ENCODE measurements at places on chromosomes 1 and 21. TPM values are rescaled to one million over a fixed set of nuclear protein-coding genes. Genes with fewer than 3 reads are reported as not detected.

GRCh38 chr21:14842601-14843000, 222.2 kb downstream of the NRIP1 start:
- H3K36me3 ChIP-seq: no peaks in the 10 kb centered on the region
- no peak overlapping the region for H3K4me3 ChIP-seq
- no peak overlapping the region for H3K27ac ChIP-seq
- DNase-seq: no peak
- H3K4me1 ChIP-seq: no peaks in the 10 kb centered on the region

DNA sequence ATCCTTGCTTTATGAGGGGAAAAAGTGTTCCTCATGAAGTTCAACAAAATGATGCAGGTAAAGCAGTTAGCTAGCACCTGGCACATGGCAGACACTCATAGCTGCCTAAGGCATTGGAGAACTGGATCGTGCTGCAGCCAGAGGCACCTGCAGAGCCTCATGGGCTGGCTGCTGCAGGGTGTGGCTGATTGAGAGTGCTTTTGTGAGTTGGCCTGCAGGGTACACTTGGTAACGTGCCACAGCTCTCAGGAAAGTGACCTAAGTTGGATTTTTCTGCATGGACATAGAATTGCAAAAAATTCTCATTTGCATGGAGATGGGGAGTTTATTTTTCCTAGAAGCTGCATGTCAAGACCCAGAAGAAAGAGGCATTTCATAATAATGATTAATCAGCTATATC, 31.6 kb upstream of the IL20 start:
- peaks cover 12% of the 10 kb centered on the region for H3K4me1 ChIP-seq
- no peaks in the 10 kb centered on the region for H3K36me3 ChIP-seq
- H3K27ac ChIP-seq: no peak overlapping the region

- H3K4me1 ChIP-seq: no peaks in the 10 kb centered on the region
- H3K36me3 ChIP-seq: no peaks in the 10 kb centered on the region
- H3K27me3 ChIP-seq: peaks cover 11% of the 10 kb centered on the region
- H3K4me3 ChIP-seq: no peak overlapping the region
These were observed 49.2 kb upstream of the POFUT2 start for GRCh38 chr21:45336870-45337269.

- peak overlapping the region; percentile 73 for H3K4me3 ChIP-seq
- H3K36me3 ChIP-seq: no peaks in the 10 kb centered on the region
- peak overlapping the region; percentile 86 for H3K27ac ChIP-seq
- no peaks in the 10 kb centered on the region for H3K27me3 ChIP-seq
- peak; percentile 81 for DNase-seq
These were observed 9.3 kb upstream of the SLX9 start for GRCh38 chr21:44930543-44930981.

- DNase-seq: no peak
- no peak overlapping the region for H3K27ac ChIP-seq
- no peaks in the 10 kb centered on the region for H3K4me1 ChIP-seq
These were observed 52.7 kb upstream of the CXADR start for GRCh38 chr21:17460094-17460493.

GRCh38 chr1:22281521-22282363, 138.8 kb upstream of the WNT4 start:
- DNase-seq: no peak
- H3K4me3 ChIP-seq: no peak overlapping the region
- H3K4me1 ChIP-seq: no peaks in the 10 kb centered on the region
- no peak overlapping the region for H3K27ac ChIP-seq
- peaks cover 9% of the 10 kb centered on the region for H3K27me3 ChIP-seq

DNA sequence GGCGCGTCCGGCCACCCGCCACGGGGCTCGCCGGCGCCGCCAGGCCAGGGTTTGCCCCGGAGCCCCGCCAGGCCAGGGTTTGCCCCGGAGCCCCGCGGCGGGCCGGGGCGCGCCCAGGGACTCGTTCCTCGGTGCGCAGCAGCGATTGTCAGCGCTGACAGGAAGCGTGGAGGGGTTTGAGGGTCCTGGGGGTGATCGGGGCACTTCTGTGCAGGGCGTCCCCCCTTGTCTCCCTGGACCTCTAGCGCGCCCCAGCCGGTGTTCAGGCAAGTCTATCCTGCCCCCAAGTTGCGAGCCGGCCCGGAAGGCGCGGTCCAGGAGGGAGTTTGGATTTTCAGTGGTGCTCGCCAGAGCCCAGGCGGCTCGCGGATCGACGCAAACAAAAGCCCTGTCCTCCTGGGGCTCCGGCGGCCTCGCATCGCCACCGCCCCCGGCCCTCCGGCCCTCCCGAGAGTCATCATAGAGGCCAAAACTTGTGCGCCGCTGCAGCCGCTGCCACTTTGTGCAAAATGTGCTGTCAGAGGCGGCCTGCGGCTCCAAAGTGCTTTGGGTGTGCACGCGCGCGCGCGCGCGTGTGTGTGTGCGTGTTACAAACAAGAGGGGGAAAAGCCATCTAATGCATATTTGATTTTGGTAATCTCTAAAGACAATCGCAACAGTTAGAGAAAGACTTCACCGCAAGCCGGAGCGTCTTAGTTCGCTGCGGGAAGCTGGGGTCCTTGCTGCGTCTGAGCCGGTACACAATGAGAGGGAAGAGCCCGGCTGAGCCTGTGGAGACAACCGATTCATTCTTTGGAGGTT, 1.0 kb downstream of the ROR1 start:
- H3K4me3 ChIP-seq: peak overlapping the region; percentile 20
- H3K27ac ChIP-seq: no peak overlapping the region
- no peaks in the 10 kb centered on the region for H3K36me3 ChIP-seq

- H3K27me3 ChIP-seq: no peaks in the 10 kb centered on the region
- H3K36me3 ChIP-seq: peaks cover 61% of the 10 kb centered on the region
These were observed 35.0 kb downstream of the PARP1 start for GRCh38 chr1:226372885-226373284.

DNA sequence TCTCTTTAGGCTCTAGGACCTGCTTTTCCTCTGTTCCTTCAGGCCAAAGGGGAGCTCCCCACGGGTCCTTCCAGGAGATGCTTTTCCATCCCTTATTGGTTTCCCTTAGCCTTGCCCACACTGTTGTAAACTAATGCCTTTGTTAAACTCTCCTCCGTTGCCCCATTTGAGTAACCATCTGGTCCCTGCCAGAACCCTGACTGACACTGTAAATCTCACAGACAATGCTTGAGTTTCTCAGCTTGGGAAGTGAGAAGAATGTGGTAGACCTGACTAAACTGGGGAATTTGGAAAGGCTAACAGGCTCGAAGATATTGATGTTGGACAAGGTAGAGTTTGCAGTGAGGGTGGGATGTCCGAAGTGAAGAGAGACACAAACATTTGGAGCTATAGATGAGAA, 11.4 kb downstream of the AKNAD1 start:
- no peaks in the 10 kb centered on the region for H3K4me1 ChIP-seq
- H3K27me3 ChIP-seq: no peaks in the 10 kb centered on the region
- H3K27ac ChIP-seq: no peak overlapping the region
- no peak for DNase-seq
- H3K4me3 ChIP-seq: no peak overlapping the region

GRCh38 chr1:38173157-38173831, 126.7 kb upstream of the POU3F1 start:
- H3K4me1 ChIP-seq: no peaks in the 10 kb centered on the region
- DNase-seq: no peak
- H3K27ac ChIP-seq: no peak overlapping the region
- H3K36me3 ChIP-seq: no peaks in the 10 kb centered on the region
- no peaks in the 10 kb centered on the region for H3K27me3 ChIP-seq

GRCh38 chr1:159786966-159787365, 6.2 kb downstream of the DUSP23 start:
- no peak overlapping the region for H3K27ac ChIP-seq
- H3K27me3 ChIP-seq: peaks cover 4% of the 10 kb centered on the region
- no peaks in the 10 kb centered on the region for H3K36me3 ChIP-seq
- no peak overlapping the region for H3K4me3 ChIP-seq

- H3K4me1 ChIP-seq: no peaks in the 10 kb centered on the region
- DNase-seq: no peak
- H3K27me3 ChIP-seq: peaks cover 3% of the 10 kb centered on the region
- H3K36me3 ChIP-seq: no peaks in the 10 kb centered on the region
These were observed 169.3 kb downstream of the PRDM2 start for GRCh38 chr1:13869172-13869797.

DNA sequence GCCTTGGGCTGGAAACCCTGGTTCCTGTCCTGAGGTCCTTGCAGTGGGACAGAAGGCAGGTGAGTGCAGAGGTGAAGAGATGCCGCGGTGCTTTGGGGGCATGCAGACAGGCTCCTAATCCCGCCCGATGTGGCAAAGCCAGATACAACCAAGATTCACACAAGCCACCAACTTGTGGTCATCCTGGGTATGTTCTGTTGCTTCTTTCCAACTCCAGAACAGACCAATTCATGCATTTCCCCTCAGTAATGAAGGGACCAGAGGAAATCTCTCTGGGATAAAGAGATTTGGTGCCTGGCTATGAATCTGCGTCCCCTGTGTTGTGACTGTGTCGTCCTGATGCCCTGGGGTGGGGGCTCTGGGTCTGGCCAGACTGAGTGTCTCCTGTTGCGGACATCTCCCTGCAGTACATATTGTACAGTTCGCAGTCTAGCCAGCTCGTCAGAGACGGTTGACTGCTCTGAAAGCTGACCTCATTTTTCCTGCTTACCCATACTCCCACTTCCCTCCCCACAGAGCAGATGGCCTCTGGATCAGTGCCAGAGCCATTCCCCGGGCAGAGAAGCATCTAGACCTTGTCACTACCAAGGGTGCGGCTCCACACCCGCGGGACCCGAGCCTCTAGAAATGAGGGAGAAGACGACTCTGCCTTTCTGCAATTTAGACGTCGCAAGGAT, 216.3 kb downstream of the KIF26B start:
- H3K4me1 ChIP-seq: no peaks in the 10 kb centered on the region
- no peaks in the 10 kb centered on the region for H3K36me3 ChIP-seq
- no peak for DNase-seq
- no peak overlapping the region for H3K27ac ChIP-seq

- H3K27ac ChIP-seq: no peak overlapping the region
- no peaks in the 10 kb centered on the region for H3K36me3 ChIP-seq
- DNase-seq: peak; percentile 80
- H3K4me3 ChIP-seq: no peak overlapping the region
These were observed 36.4 kb downstream of the ZNF697 start for GRCh38 chr1:119611701-119612113.

- no peak overlapping the region for H3K4me3 ChIP-seq
- H3K36me3 ChIP-seq: peaks cover 11% of the 10 kb centered on the region
- no peak overlapping the region for H3K27ac ChIP-seq
- H3K4me1 ChIP-seq: no peaks in the 10 kb centered on the region
These were observed 190.5 kb downstream of the HS2ST1 start for GRCh38 chr1:87104945-87105344.

DNA sequence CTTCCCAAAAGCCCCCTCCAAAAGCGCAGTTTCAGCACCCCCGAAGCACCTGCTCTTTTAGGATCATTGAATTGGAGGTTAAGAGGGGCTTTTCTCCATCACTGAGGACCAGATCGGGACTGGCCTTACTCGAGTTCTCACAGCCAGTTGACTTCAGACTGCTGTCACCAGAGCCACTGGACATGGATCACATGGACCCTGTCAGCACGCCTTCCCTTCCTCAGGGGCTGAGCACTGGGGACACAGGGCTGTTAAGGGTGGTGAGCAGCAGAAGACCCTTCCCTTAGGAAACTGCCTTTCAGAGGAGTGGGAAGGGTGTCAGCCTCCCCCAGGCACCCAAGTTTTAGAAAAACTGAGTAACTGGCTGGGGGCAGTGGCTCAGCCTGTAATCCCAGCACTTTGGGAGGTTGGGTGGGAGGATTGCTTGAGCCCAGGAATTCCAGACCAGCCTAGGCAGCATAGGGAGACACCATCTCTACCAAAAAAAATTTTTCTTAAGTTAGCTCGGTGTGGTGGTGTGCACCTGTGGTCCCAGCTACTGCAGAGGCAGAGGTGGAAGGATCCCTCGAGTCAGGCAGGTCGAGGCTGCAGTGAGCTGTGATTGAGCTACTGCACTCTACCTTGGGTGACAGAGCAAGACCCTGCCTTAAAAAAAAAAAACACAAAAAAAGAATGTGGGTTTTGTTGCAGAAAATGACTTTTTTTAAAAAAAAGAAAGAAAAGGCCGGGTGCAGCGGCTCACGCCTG, 584 bp upstream of the FGR start:
- H3K27ac ChIP-seq: peak overlapping the region; percentile 31
- H3K4me3 ChIP-seq: no peak overlapping the region
- H3K36me3 ChIP-seq: no peaks in the 10 kb centered on the region
- no peaks in the 10 kb centered on the region for H3K27me3 ChIP-seq
- DNase-seq: no peak
- peaks cover 59% of the 10 kb centered on the region for H3K4me1 ChIP-seq

DNA sequence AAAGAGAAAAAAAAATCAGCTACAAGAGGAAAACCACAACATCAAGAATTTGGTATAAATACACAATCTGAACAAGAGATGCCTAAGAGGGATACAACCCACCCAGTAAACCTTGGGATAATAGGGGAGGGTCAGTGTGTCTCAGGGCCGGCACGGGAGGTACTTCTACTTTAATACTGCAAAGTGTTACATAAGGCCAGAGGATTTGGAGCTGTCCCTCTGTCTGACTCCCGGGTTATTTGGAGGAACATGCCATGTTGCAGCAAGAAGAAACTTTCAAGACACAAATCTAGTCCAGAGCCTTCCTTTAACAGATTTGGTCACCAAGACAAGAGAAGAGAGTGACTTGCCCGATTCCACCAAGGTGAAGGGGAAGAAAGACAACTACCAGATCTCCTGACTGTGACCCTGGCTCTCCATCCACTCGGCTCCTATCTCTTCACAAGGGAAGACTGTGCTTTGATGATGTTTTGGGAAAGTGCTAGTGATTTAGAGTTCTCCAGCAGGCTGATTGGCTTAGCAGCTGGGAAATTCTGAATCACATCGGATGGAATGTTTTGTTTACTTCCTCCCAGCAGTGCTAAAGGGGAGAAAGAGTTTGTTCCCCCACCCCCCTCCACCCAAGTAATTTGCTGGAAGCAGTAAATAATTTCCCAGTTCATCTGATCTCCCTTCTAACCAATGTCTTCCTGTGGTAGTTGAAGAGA, 29.3 kb downstream of the SGIP1 start:
- H3K36me3 ChIP-seq: no peaks in the 10 kb centered on the region
- H3K27ac ChIP-seq: no peak overlapping the region
- H3K4me3 ChIP-seq: no peak overlapping the region
- H3K4me1 ChIP-seq: no peaks in the 10 kb centered on the region
- H3K27me3 ChIP-seq: peaks cover 12% of the 10 kb centered on the region

- no peaks in the 10 kb centered on the region for H3K36me3 ChIP-seq
- H3K27me3 ChIP-seq: peaks cover 33% of the 10 kb centered on the region
- DNase-seq: no peak
- H3K4me1 ChIP-seq: peaks cover 2% of the 10 kb centered on the region
- no peak overlapping the region for H3K4me3 ChIP-seq
These were observed 56.3 kb downstream of the UMODL1 start for GRCh38 chr21:42127164-42128150.

Gene ZNF683
- not detected for total RNA-seq

Gene DIO1
- not detected for total RNA-seq

Gene SLC26A9
- total RNA-seq: not detected

Gene TLCD4
- total RNA-seq: 0.15 TPM

Gene SPRR2A
- not detected for total RNA-seq

Gene COL11A1
- total RNA-seq: not detected

Gene SIPA1L2
- total RNA-seq: 6.1 TPM

All from activated CD4-positive, alpha-beta memory T cell treated with anti-CD3 and anti-CD28 coated beads for 36 hours (primary cell).